ENCODE measurements at places on chromosomes 6 and 20.
A peak's percentile ranks its signal among the peaks of the same experiment; 100 is the strongest.

GRCh38 chr20:45987108-45987780 is 15.2 kb upstream of the ZNF335 start:
- no peak for DNase-seq

GRCh38 chr20:7437311-7437710 is 502.9 kb downstream of the HAO1 start:
- DNase-seq, result no peak

GRCh38 chr6:45637611-45638257 is 260.0 kb upstream of the SUPT3H start:
- no peak for DNase-seq

- DNase-seq, result peak; percentile 86
These were observed 31.7 kb upstream of the SCUBE3 start for GRCh38 chr6:35181933-35182612.

- no peak for DNase-seq
These were observed 115.5 kb upstream of the MARCKS start for GRCh38 chr6:113741651-113742050.

DNA sequence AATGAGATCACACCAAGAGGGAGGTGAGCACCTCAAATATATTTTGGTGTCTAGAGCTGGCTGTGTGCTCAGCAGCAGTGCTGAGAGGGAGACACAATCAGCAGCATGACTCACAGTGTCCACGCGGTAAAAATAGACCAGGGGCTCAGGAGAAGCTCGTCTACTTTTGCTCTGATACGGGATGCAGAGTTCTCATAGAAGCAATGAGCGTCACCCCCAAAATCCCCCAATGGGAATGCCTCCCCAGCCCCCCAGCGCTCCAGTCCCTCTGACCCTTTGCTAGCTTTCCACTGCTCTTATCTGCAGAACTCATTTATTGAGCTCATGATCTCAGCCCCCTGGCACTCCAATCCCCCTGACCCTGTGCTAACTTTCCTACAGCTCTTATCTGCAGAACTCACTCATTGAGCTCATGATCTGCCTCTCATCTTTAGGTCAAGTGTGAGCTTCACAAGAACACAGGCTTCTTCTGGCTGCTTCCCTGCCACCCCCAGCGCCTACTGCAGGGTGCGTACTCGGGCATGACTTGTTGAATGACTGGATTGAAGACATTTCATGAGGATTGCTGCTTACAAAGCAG is 34.0 kb downstream of the SYNDIG1 start:
- DNase-seq, result peak; percentile 26

GRCh38 chr20:49132995-49133478 is 55.1 kb downstream of the STAU1 start:
- DNase-seq, result peak; percentile 82
